ENCODE measurements at places on chromosomes 4 and X.

- no peak for DNase-seq
Observed at GRCh38 chrX:153865685-153866084, 20.3 kb downstream of the L1CAM start.

DNA sequence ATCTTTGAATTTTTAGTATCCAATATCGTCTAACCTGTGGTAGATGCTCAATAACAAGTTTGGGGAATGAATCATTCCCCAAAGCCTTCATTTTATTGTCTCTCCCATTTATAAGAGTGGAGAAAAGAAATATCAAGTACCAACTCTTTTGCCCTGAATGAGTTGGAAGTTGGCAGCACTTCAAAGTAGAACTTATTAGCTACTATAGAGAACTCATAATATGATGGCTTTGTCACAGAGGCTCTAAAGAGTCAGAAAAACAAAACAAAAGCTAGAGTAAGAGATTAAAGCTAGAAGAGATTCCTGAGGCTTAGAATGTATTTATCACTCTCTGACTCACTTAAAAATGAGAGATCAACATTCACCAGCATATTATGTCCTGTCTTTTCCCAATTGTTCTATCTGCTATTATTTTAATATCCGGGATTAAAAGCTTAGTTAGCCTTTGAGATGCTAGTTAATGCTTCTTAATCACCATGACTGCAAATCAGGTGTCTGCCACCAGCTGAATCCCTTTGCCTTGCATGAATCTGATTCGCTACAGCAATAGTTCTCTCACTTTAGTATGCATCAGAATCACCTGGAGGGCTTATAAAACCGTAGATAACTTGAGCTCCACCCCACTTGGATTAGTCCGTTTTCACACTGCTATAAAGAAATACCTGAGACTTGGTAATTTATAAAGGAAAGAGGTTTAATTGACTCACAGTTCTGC, 77.9 kb downstream of the PALLD start:
- no peak for DNase-seq

GRCh38 chr4:76311896-76312331, 5.4 kb downstream of the STBD1 start:
- no peak for DNase-seq

GRCh38 chr4:183328832-183329231, 6.6 kb upstream of the CLDN24 start:
- DNase-seq = no peak

GRCh38 chrX:24231131-24231540, 81.6 kb downstream of the ZFX start:
- no peak for DNase-seq

DNA sequence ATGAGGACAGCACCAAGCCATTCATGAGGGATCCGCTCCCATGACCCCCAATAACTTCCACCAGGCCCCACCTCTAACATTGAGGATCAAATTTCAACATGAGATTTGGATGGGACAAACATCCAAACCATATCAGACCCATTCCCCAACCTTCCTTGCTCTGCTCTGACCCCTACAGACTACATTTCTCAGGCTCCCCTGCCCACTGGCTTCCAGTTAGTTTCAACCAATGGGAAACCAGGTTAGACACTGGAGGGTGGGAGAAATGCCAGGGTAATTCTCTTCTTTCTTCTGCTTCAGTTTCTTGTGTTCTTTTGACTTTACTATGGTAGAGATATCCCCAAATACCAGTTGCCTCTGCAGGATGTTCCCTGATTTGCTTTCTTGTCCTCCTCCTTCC, 125.7 kb downstream of the CLCN4 start:
- DNase-seq = no peak

DNA sequence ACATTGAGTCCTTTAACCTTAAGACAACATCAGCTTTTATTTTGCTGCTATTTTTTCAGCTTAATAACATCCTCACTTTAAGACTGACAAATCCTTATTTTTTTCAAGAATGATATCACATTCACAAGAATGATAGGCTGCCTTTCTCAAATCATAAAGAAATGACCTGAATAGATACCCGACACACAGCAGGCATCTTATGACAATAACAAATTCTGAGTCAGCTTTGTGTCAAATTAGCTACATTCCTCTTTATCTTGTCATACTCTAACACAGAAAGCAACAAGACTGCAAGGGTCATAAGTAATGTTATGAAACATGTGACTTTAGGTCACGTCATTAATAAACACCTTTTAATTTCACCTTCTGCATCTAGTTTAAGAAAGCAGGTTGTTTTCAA, 2387.6 kb downstream of the PCDH7 start:
- no peak for DNase-seq

Measured in COR-L47 (cell line).